Spinal cord (tissue), 10 donors: ENCODE measurements at places on chromosomes 5 and 9.
A peak's percentile ranks its signal among the peaks of the same experiment; 100 is the strongest.

- no peak for DNase-seq
These were observed 1.6 kb downstream of the WNK2 start for GRCh38 chr9:93185266-93186214.

DNA sequence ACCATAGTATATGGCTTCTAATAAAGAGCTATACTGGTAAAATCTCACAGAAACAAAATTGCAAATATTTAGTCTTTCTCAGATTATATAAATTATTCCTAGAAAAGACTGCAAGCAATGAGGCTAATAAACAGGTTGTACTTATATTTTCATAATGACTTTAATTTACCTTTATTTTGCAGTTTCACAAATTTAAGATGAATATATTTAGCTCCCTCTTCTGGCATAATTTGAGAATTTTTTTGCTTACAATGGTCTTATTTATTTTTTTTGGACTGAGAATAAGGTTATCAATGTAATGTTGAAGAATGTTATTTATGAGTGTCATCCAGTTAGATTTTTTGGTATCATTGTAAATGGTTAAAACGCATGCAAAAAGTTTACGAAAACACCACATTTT, 56.7 kb downstream of the PIK3R1 start:
- no peak for DNase-seq

DNA sequence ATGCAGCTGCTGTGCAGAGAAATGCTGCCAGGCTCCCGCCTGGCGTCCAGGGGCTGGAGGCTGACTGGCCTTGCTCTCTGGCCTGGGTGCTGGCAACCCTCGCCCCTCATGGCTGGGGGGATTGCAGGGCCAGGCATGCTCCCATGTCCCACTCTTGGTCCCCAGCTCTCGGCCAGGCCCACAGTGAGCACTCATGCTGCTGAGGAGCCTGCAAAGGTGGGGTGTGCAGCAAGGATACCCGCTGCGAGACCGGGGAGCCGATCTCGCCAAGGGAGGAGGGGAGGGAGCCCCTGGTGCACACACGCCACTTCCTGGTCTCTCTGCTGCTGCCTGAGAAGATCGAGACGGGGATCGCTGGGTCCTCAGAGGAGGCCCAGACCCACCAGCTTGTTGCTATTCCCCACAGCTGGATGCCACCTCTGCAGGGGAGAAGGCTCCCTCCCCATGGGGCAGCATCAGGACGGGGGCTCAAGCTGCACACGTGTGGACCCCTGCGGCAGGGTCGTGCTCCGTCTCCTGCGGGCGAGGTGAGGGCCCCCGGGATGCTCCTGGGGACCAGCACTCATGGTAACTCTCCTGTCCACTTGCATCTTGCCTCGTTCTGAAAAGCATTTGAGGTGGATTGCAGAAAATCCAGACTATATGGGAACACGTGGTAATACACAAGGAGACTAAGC, 14.3 kb upstream of the CACFD1 start:
- no peak for DNase-seq

DNA sequence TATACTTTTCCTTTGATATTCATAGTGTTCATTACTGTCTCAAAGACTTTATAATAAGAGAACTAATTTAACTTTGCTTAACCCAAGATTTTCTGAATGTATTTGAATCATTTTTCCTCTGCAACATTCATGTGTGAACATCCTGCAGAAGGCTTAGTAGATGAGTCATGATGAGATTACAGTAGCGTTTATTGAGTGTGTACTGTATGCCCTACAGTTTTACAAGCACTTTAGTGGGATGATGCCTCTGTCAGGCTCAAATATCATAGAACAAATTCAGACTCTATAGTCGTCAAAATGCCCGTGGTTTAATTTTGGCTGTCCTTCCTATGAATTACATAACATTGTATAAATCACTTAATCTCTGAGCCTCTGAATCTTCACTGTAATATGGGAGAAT, 41.2 kb downstream of the FYB1 start:
- no peak for DNase-seq

GRCh38 chr5:168468836-168469235, 17.4 kb upstream of the RARS1 start:
- no peak for DNase-seq

DNA sequence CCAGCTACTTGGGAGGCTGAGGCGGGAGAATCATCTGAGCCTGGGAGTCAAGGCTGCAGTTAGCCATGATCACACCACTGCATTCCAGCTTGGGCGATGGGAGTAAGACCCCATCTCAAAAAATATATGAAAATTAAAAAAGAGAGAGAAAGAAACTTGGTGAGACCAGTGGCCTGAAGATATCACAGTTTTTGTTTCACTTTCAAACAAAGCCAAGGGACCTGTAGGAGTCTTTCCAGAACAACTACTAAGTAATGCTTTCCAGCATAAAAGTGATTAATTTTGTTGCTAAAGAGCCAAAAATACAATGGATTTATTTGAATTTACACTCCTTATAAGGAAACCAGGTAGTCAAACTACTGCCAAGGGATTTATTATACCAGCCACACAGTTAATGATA, 23.5 kb downstream of the GKAP1 start:
- no peak for DNase-seq

GRCh38 chr9:73923796-73924195, 573.3 kb upstream of the RORB start:
- DNase-seq: no peak

- no peak for DNase-seq
These were observed 38.6 kb upstream of the PIK3R1 start for GRCh38 chr5:68176802-68177479.

GRCh38 chr5:138996120-138996519, 121.0 kb upstream of the LRRTM2 start:
- no peak for DNase-seq

GRCh38 chr9:73745598-73745997, 593.9 kb downstream of the ANXA1 start:
- no peak for DNase-seq

DNA sequence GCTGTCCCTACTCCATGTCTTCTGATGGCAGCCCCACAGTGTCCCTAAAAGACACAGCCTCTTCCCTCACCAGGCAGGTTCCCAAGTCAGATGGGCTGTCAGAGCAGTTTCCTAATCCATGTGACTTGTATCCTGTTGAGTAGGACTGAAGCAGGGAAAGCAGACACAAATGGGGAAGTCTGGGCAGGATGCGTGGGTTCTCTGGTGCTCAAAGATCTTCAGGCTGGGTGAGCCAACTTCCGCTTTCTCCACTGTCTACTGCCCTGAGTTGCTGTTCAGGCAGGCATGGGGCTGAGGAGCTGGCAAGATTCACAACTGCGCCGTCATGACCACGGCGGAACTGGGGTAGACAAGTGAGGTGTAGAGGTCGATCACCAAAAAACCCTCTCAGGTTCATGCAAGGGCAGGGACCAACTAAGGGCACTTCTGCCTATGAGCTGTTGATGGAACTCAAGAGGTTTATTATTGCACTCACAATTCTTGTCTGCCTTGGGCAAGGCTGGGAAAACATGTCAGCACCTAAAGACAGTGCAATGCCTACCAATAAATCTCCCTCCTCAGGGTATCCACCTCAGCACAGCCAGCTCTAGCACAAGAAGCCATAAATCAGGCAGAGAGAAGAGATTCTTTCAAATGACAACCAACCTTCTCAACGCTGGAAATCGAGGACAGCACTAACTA, 83.4 kb downstream of the RAPGEF1 start:
- no peak for DNase-seq

GRCh38 chr5:143147902-143148301, 255.6 kb downstream of the NR3C1 start:
- no peak for DNase-seq

- no peak for DNase-seq
These were observed 136.6 kb upstream of the EPB41L4A start for GRCh38 chr5:112555691-112556090.

DNA sequence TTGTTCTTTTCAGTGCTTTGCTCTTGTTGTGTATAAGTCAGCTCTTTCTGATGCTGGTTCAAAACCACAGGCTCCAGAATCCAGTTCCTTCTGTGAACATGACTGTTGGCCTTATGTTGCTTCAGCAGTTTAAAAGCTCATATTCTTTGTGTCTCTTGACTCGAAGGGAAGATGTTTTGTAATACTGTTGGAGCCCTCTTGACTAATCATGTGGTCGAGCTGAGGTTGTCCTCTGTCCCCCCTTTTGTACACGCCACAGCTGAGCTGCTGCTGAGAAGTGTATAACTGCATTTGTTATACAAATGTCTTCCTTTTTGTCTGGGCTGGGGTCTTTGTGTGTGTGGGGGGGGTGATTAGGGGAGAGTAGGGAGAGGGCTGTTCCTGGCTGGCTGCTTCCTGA, 35.8 kb downstream of the SLC36A1 start:
- peak; percentile 5 for DNase-seq

DNA sequence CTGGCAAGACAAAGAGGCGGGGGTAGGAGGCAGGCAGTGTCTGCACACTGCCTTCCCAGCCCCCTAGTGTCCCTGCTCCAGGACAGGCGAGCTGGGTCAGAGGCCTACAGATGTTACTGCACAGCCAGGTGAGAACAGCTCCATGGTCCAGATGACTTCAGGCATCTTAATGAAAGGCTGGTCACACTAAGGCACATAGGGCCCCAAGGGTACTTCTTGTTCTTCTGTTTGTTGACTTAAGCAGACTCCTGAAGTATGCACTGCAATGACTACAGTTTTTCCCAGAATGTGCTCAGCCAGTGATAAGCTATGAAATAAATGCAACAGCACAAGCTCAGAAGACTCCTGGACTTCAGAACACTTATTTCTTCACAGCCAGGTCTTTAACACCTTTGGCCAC, 27.4 kb downstream of the ATPSCKMT start:
- DNase-seq: no peak

- DNase-seq: no peak
These were observed 8.2 kb downstream of the SLC22A4 start for GRCh38 chr5:132302413-132302812.

DNA sequence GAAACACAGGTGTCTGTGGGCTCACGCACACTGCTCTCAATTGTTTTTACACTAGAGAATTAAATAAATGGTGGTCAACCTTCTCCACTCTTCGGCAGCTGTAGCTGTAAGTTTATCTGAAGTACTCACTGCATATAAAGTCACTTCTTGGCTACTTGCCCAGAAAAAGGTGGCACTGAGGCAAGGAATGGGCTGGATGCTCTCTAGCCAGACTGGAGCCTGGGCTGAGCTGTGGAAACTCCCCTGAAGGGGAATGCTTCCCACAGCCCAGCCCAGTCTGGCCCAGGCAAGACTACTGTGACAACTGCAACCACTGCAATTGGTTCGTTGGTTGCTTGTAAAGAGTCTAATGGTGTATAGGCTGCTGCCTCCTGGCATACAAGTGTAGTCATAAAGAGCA, 4.5 kb downstream of the LEAP2 start:
- DNase-seq: no peak

GRCh38 chr9:34332076-34332964, 3.0 kb downstream of the NUDT2 start:
- DNase-seq: no peak

GRCh38 chr5:57601996-57602395, 119.4 kb upstream of the ACTBL2 start:
- no peak for DNase-seq

DNA sequence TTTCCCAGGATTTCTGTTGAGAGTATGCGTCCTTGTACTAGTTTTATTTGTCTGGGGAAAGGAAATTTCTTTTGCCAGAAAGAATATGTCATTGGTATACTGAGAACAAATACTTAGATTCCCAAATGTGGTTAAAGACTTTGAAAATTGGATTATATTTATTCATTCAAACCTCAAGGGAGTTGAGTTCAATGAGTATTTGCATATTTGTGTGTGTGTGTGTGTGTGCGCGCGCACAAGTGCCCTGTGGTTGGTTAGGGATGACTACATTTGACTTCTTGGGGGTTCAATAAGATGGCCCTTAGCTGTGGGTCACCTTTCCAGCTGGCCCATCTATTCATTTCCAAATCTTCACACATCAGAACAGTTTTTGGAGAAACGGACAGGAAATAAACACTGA, 4.9 kb downstream of the RXFP3 start:
- no peak for DNase-seq

DNA sequence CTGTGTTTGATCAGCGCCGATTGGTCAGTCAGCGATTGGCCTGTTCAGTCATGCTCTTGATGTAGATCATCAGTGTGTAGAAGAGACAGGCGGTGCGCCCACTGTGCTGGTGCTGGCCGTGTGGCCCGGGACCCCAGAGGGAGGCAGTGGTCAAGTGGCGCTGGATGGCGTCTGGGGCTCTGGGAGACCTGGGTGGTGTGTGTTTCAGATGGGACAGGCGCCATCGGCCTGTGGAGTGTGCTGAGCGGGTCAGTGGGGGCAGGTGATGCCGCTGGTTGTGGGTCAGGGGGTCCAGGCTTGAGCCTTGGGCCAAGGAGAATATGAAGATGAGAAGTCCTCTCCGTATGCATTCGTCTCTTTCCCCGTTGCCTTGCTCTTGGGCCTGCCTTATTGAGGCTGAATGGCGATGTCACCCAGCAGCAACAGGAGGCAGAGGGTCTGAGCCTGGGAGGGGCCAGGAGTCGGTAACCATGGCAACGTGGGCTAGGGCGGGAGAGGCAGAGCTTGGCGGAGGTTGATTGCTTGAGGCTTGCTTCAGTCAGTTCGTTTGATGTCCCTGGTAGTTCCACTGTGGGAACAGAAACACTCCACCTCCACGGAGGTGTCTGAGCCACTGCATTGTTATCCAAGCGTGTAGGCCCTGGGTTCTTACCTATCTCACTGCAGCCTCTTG, 117.8 kb upstream of the CACNA1B start:
- peak; percentile 33 for DNase-seq

- DNase-seq: peak; percentile 23
These were observed 17.7 kb downstream of the RFESD start for GRCh38 chr5:95664204-95664786.
